Kidney epithelial cell (primary cell): ENCODE measurements at places on chromosomes 6 and 20.
A peak's percentile ranks its signal among the peaks of the same experiment; 100 is the strongest.

GRCh38 chr6:162726947-162727321 is 632 bp downstream of the PRKN start:
- no peak for DNase-seq

GRCh38 chr20:62700261-62700930 is 8.2 kb upstream of the NTSR1 start:
- no peak for DNase-seq

GRCh38 chr20:50815162-50815989 is 20.5 kb downstream of the BCAS4 start:
- no peak for DNase-seq

- DNase-seq: no peak
These were observed 133.8 kb downstream of the SNX5 start for GRCh38 chr20:17834804-17835203.

DNA sequence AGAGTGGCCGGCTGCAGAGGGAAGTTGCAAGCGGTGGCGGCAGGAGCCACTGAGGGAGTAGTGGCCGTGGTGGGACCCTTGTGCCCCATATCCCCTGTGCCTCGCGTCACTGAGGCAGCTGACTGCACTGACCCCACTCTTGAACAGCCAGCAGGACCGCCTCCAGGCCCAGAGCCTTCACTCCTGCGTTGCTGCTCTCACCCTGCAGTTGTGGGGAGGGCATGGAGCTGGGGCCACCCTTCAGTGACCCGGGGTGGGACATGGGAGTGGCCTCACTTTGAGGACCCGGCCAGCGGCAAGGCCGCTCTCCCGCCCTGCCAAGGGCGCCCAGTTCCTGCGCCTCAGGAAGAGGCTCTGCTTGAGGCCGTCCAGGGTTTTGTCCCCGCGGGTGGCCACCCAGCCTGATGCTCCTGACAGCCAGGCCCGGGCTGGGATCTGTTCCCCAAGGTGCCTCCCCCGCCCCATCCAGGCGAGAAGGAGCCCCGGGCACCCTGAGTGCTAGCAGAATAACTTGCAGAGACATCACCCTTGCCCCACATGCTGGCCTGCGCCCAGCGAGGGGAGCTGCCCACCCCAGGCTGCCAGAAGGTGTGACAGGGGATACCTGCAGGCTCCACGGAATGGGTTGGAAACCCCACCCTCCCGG is 44.4 kb downstream of the HLA-DRA start:
- DNase-seq: no peak

DNA sequence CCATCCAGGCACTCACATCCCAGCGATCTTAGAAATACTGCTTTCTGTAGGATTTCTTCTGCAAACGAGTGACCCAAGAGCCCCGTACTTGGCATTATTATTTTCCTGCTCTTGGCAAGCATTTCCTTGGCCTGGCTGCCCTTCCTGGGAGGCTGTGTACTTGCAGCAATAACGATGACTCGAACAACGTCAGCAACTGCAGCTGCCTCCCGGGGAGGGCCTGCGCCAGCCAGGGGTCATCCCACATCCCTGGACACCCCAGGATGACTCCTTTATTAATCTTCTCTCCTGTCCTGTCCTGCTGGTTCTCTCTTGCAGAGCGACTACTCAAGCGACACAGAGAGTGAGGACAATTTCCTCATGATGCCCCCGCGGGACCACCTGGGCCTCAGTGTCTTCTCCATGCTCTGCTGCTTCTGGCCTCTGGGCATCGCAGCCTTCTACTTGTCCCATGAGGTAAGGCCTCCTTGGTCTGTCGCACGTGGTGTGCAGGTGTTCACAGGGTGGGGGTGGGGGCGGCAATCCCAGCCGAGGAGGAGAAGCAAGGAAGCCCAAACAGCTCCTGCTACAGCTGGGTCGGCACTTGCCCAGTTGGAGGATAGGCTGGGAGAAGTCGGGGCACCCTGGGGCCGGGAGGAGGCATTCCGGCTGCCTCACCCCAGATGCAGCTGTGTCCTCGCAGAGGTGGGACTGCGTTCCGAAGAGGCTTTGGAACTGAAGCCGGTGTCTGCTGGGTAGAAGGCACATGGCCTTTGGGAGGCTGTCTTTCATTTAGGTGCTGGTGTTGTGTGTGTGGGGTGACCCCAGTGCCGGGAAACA is 115.3 kb downstream of the SYNDIG1 start:
- peak; percentile 39 for DNase-seq

DNA sequence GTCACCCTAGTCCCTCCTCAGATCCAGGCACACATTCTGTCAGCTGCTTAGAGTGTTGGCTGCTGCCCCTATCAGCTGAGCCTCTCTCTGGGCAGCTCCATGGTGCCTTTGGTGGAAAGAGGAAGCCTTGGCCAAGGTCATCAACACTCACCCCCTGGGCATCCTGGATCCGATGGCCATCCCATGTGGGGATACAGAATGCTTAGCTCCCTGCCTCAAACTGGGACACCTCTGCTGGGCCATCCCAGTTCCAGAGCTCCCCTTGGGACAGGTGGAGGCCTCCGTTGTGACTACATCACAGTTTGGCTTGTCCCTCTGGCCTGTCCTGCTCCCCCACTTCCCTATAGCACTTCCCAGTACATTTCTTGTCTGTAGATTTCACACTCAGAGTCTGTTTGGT is 45.6 kb downstream of the TOX2 start:
- no peak for DNase-seq

- DNase-seq: no peak
These were observed 9.7 kb upstream of the HMGA1 start for GRCh38 chr6:34226731-34227586.

- DNase-seq: no peak
These were observed 192.3 kb downstream of the C6orf118 start for GRCh38 chr6:165117121-165117520.

DNA sequence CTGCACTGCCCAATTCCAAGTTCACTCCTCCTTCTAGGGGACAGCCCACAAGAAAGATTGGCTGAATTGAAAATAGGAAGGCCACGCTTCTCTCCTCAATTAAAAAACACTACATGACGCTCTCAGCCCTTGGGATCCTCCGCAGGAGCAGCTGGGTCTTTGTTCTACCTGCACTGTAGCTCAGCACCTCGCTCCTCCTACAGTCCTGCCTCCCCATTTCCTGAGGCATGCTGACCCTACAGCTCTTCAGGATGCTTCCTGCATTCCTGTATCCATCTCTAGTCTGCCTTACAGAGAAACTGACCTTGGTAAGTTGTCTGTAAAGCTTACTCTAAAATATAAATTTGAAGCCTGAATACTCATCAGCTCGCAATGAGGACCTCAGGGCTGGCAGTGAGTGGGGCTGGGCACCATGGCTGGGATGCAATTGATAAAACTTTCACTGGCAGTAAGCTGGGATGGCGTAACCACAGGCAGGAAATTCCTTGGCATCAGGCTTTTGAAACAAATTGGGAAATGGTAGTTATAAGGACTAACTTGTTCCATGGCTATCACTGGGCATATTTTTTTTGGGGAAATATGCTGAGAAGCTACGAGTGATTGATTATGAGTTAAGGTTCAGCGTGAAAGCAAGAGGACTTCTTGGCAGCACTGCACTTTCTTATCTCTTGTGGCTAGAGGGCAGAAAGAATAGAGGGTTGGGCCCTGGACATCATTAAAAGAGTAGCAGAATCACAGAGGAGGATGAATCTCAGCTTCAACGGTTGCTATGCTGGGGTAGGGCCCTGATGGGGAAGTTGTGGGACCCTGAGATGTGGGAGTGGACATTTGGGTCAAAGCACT is 11.7 kb upstream of the SIRPB1 start:
- DNase-seq: no peak

DNA sequence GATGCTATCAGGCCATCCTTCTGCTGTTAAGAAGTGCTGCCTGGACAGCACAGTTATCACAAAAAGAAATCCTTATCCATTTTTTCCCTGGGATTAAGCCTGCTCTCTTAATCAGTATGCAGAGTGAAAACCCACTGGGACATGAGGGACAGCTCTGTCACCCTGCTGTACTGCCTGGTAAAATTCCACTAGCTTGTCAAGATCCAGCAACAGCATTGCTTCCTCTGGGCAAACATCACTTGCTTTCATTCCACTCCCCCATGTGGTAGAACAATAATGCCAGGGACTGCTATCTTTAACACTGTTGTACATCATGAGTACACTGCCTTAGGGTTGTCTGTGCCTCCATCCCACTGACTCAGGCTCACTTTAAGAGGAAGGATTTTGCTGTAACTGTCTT is 331.3 kb downstream of the KIF16B start:
- no peak for DNase-seq

- DNase-seq: no peak
These were observed 40.7 kb upstream of the UBR2 start for GRCh38 chr6:42522942-42523814.

DNA sequence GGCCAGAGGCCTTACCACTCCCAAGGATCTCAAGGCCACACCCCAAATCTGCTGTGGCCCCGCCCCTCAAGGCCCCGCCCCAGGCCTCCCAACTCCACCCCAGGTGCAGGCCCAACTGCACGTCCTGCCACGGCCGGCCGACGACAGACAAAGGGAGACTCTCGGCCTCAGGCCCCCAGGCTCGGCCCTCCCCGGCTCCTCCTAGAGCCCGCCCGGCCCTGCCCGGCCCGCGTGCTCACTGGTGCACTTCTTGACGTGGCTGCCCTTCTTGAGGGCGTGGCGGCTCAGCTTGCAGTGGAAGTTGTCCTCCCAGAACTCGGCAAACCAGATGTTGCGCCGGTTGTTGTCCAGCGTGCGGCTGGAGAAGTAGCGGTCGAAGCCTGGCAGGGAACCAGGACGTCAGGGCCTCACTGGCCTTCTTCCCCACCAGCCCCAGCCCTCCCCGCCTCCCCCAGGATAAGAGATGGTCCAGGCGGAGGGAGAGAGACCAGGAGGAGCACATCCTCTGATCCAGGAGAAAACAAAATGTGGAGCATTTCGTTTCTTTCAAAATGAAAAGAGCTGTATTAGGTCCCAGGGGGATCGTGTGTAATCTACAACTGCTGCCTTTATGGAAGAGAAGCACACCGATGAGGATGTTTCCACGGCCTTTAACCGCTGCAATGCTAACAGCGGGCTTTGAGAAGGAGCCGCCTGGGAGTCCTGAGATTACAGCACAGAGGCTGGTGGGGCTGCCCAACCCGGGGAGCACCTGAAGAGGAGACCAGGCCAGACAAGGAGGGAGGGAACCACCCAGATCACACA is 89.4 kb downstream of the GRM4 start:
- DNase-seq: peak; percentile 26

DNA sequence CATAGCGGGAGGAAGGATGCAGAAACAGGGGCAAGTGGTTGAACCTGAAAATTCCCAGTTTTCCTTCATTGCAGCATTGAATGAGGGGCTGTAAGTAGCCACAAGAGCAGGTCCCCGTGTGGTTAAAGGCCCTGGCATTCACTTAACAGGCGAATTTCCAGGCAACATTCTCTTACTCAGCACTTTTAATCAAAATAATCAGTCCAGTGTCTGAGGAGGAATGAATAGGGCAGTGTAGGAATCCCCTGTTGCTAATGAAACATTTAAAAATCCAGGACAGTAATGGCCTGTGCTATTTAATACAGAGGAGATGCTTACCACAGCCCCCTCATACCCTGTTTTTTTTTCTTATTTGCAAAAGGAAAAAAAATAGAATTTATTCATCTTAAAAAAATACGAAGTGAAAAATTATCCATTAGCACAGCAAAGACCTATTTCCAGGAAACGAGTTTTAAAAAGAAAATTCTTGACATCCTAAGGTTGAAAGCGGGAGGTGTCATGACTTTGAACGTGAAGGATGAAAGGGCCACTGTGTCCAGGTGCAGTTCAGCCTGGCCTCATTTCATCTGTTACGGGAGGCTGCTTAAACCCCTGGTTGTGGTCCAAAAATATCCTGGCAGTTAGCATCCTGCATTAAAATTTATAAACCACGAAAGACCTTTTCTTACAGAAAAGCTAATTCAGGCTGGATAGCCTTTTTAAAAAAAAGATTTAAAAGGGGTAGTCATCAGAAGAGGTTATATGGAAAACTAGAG is 20.2 kb downstream of the MYLK4 start:
- no peak for DNase-seq

DNA sequence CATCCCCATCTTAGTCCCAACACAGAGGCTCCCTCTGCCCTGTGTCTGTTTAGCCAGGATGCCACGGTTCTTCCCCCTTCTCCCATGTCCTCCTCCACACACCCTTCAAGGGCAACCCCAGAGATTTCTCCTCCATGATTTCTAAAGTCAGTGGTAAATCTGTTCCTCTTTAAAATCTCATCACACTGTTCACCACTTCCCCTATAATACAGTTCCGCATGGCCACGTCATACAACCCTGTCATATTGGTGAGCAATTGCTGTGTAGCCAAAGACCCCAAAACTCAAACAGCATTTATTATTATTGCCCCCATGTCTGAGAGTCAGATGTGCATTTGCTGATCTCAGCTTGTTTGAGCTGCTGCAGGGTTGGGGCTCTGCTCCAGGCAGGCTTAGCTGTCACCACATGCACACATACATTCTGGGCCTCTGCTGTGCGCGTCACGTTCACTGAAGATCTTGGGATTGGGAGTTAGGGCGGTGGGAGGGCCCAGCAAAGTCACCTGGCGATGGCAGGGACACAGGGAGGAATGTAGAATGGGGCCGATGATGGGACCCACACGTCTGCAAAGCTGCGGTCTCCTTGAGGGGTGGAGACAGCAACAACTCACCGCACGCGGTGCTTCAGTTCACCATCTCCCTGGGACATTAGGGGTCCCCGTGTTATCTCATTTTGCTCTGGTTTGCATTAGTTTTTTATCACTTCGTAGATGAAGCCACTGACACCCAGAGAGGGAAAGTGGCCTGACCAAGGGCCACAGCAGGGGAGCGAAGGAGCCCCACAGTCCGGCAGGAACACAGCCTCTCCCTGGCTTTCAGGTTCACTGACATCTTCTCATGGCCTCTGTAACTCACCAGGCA is 36.9 kb upstream of the CD93 start:
- no peak for DNase-seq

DNA sequence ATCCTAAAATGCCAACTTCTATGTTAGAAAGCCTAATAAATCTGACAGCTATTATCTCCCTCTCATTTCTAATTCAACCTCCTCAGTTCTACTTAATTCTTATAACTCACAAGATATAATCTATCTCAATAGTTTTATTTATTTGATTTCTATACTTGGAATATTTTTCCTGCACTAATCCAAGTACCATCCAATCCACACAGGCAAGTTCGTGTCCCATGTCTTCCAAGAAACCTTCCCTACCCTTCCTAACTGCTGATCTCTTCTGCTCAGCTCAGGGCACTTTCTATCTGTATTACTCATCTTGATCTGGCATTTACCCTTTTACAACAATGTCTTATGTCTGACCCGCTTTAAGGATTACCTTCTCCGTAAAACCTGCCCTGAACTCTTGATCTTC is 18.2 kb downstream of the NCOA5 start:
- no peak for DNase-seq
